Right hindlimb (tissue), 1 donor: ENCODE measurements at places on chromosomes 3 and 15.

GRCh38 chr3:127518456-127519081 is 72.0 kb downstream of the TPRA1 start:
- no peak for DNase-seq

DNA sequence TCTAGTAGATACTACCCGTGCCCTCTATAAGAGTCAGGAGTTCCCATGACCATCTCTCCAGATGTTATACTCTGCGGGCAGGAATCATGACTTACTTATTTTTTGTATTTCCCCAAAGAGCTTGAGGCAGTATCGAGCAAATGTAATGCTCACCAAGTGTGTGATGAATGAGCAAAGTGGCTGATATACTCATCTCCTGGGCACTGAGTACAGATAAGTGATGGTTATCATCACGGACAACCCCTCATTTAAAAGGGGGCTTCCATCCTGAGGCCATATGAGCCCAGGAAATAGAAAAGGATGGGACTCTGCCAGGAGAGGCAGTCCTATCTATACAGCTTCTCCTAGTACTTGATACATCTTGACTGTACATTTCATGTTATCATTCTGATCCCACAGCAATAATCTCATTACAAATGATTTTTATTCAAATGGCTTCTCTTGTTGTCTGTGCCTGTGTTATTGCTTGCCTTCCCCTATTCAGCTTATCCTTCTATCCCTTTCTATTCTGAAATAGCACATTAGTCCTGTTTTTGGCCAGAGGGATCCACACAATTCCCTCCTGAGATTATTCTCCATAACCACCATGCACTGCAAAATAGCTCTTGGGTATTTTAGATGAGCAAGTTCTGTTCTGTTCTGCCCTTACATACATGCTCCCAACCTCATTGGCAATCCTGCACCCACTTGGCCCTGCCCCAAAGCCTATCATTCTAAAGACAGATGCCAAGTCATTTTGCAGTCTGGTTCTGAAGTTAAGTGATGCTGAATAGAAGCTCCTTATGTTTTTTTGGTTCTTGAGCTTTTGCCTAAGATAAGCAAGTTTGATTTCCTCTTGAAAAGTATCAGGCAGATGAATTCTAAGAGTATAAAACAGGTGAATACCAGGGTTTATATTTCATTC is 48.0 kb upstream of the MRPL3 start:
- DNase-seq = no peak

- DNase-seq = no peak
Measured at GRCh38 chr3:113552851-113553250, 20.5 kb downstream of the SIDT1 start.

DNA sequence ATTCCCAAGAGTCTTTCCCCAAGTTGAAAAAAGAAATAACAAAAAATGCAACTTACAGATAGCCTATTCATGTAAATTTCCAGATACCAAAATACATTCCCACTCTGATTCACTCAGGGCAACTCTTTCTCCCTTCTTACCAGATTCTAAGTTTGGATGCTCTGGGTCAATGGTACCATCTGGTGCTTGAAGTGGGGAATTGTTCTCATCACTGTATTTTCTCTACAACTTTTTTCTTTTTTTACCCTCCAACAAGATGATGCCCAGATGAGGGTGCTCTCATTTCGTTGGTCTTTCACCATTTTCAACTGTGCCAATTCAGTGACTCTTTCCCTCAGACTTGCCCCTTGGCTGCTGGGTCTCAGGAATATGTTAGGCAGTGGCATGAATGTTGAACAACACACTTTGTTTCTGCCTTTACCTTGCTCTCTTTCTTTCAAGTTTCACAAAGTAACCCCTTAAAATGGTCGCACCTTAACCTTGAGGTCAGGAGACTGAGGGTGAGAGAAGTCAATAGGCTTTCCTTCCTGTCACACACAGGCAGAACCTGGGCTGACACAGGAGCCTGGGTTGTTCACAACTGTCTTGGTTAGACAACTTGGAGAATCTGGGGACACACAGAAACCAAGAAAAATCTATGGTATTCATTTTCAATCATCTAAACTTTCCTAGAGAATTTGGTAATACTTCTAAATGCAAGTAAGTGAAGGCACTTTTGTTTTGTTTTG is 330.7 kb upstream of the SLCO3A1 start:
- DNase-seq = no peak

GRCh38 chr3:195219351-195220230 is 51.4 kb downstream of the XXYLT1 start:
- peak; percentile 12 for DNase-seq

GRCh38 chr3:146390006-146390772 is 79.2 kb downstream of the PLSCR2 start:
- DNase-seq = no peak

DNA sequence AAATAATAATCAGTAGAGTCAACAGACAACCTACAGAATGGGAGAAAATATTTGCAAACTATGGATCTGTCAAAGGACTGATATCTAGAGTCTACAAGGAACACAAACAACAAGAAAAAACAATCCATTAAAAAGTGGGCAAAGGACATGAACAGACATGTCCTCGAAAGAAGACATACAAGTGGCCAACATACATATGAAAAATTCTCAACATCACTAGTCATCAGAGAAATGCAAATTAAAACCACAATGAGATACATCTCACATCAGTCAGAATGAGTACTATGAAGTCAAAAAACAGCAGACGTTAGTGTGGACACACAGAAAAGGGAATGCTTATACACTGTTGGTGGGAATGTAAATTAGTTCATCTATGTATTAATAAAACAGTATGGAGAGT is 33.7 kb downstream of the SLC2A2 start:
- DNase-seq = no peak

DNA sequence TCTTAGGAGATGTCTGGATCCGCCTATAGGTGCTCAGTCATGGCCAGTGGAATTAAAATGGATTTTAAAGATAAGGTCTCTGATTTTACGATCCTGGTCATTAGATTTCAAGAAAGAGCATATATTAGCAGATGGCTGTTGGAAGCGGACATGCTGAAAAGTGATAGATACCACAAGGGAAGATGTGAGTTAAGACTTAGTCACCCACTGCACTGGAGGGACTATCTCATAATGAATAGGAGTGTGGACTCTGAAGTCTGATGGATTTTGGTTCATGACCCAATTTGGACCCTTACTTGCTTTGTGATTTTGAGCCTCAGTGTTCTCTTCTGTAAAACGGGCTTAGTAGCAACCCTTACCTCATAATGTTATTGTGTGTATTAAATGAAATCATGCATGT is 214.7 kb downstream of the CHST2 start:
- no peak for DNase-seq

- DNase-seq = no peak
Measured at GRCh38 chr3:58356054-58356453, 23.4 kb downstream of the PXK start.

DNA sequence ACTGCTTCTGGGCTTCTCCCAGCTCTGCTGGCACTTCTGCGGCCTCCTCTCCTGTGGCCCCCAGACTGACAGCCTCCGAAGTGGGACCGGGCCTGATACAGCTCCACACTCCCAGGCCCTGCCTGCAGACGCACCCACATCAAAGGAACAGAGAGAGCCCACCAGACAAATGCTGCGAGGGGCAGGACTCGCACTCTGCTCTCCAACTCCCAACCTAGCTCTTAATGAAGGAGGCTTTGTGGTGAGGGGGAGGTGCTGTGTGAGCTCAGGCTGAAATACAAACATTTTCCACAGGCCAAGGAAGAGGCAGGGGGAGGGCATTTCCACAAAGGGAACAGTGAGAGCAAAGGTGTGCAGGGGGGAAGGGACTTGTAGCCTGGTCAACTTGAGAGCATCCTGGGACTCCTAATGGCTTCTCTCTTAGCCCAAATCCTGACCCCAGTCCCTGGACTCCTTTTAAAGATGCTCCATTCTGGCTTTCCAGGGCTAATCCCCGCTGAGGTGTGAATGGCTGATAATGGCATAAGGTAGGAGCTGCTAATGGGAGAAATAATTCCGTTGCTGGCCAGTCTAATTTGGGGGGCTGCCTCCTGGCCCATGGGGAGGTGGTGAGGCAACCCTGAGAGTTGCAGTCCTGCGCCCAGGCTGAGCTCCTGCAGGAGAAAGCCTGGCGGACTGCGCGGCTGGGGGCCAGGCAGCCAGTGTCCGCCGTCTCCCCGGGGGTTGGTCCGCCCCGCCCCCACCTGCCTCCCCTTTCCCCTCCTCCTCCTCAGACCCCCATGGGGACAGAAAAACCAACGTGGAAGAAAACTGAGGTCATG is 9.6 kb downstream of the LINGO1 start:
- DNase-seq = no peak

- no peak for DNase-seq
Measured at GRCh38 chr3:36312351-36312750, 68.0 kb upstream of the STAC start.

DNA sequence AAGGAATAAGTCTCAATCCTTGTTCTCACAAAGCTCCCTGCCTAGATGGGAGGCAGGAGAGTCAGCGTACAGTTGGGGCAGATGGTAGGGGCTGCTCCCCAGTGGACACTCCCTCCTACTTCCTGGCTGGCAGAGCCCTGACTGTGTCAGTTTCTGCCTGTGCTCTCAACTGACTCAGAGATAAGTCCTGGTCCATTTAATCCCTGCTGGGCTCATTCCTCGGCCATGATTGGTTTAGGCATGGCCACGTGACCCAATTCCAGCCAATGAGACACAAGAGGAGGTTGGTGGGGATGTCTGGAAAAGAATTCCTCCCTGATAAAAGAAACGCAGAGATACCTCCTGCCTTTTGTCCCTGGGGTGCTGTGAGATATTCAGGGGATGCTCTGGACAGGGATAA is 118.1 kb upstream of the SLC6A11 start:
- DNase-seq = no peak

DNA sequence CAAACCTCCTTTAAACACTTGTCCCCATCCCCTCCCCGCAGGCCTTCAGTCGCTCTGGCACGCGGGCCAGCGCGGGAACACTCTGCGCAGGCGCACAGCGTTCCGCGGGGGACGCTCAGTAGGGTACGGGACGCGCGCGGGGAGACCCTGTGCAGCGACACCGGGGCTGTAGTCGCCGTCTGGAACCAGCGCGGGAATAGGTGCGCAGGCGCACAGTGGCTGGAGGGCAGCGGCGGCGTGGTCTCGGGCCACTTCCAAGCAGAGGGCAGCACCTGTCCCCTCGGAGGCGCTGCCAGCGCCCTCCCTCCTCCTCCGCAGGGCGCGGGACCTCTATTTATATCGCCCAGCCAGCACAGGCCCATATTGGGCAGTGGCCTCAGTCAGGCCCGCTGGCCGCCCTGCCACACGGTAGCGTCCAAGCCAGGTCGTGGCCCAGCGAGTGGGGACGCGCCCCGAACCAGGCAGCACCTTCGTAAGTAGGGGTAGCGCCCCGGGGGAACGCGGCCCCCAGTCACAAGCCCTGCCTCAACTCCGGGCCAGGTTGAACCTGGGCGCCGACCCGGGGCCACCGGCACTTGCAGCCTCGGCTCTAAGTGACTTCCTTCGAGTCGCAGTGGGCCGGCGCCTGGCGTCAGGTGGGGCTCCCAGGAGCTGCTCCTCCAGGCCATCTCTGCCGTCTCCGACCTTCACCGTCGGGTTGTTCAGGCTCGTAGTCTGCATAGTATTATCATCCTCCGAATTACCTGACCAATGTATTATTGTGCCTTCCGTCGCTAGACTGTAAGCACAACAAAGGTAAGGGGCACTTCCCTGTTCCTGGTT is at the start of gene KBTBD12:
TSS of gene KBTBD12 (plus strand) at position 118 of the 822 bp plus-strand sequence. CDS start 7,830 bp downstream, outside the sequence.
- DNase-seq = peak; percentile 72

- DNase-seq = peak; percentile 81
Measured at GRCh38 chr15:85500729-85501128, 120.3 kb downstream of the AKAP13 start.

DNA sequence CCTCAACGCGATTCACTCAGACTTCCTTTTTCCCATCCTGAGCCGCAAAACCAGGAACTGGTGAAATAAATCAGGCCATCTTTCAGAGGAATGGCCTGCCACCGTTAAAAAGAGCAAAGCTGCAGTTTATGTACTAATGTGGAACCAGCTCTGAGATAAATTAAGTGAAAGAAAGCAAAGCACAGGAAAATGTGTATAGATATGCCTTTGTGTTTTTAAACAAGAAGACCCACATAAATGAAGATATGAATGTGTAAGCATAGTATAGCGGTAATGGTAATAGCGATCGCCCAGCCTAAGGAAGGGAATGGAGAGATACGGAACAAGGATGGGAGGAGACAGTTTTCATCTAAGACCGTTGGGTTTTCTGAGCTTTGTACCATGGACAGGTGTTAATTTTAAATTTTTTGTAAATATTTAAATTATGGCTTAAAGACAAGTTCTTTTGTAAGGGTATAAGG is 30.8 kb upstream of the RPN1 start:
- no peak for DNase-seq

DNA sequence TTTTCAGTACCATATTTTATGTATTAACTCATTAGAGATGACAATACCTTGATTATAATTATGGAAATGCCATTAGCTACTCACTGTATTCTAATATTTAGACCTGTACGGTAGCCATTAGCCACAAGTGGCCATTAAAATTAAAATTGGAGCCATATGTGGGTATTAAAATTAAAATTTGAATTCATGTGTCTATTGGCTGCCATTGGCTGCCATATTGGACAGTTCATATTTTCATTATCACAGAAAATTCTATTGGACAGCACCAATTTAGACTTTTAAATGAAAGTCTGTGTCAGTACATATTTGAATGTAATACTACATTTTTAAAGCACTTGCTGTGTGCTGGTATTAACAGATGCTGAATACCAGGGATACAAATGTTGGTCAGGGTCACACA is 3.0 kb downstream of the ATP11B start:
- no peak for DNase-seq

DNA sequence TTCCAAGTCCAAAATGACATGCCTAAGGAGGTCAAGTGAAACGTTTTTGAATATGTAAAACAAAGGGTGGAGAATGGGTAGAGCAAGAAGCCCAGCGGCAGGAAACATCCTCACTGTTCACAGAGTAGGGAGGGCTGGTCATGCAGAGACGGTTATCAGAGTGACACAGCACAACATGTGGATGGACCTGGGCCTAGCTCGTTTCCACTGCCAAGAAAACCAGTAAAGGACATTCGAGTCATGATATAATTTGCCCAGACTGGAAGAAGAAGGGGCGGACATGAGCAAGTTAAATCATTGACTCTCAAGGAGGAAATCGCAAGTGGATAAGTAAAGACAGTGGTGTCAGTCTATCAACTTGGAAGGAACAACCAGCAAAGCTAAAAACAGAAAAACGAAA is 89.3 kb downstream of the LRIG1 start:
- DNase-seq = no peak
